Activated CD4-positive, alpha-beta T cell treated with anti-CD3 and anti-CD28 coated beads, Interleukin-2, amount 10 ng/mL, durations not matched to agents 24 days and 14 days (primary cell): ENCODE measurements at places on chromosomes 7 and 10.

DNA sequence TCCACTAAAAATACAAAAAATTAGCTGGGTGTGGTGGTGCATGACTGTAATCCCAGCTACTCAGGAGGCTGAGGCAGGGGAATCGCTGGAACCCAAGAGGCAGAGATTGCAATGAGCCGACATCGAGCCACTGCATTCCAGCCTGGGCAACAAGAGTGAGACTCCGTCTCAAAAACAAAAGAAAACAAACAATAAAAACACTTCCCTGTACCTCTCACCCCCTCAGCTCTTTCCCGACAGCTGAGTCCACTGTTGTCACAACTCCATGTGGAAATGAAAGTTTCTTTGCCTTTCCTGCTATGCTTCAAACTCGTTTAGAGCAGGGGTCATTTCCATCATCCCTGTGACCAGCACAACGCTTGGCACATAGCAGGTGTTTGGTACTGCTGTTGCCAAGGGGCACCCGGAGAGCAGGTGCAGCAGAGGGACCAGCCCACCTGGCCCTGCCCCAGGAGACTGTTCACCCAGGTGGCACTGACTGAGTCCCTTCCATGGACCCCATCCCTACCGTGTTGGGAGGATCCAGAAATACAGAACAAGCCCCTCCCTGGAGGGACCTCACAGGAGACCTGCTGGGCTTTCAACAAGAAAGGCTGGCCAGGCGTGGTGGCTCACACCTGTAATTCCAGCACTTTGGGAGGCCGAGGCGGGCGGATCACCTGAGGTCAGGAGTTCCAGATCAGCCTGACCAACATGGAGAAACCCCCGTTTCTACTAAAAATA lies 4.9 kb downstream of the TMEM130 start:
- no peak for DNase-seq

DNA sequence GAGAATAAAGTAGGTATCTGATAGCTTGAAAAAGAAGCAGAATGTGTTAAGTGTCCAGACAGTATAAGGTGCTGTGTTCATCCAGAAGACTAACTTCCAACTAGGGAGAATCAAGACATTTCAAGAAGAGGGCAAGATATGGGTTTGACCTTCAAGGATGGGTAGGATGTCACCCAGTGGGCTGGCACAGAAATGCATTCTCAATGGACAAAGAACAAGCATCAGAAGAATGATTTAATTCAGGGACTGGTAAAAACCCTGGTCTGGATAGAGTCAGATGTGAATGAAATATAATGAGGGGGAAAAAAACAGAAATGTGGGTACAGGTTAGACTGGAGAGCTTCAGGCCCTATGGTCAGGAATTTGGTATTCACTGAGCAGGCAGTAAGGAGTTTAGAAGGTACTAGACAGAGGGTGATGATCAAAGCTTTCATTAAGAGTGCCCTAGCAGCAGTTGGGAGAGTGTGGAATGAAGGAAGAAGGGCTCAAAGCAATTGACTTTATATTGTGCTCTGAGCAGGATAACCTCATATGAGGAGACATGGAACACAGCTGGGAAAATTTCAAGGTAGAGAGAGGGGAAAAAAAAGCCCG lies 180.7 kb upstream of the ANK3 start:
- no peak for DNase-seq

DNA sequence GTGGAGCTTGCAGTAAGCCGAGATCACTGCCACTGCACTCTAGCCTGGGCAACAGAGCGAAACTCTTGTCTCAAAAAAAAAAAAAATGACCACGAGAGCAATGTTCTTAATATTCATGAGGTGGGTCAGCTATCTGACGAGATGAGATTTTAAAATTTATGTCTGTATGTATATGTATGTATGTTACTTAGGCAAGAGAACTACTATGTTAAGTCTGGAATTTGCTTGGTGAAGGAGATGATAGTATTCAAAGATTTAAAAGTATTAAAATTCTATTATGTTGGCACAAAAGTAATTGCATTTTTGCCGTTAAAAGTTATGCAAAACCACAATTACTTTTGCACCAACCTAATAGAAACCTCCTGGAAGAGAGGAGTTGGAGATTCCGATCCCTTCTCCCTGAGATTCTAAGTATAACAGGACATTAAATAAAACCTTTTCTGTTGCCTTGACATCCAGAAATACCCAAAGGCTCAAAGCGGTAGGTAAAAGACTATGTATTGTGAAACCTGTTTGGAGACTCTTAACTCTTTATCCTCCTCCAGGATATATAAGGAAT lies 114.3 kb upstream of the TNS3 start:
- DNase-seq = no peak

DNA sequence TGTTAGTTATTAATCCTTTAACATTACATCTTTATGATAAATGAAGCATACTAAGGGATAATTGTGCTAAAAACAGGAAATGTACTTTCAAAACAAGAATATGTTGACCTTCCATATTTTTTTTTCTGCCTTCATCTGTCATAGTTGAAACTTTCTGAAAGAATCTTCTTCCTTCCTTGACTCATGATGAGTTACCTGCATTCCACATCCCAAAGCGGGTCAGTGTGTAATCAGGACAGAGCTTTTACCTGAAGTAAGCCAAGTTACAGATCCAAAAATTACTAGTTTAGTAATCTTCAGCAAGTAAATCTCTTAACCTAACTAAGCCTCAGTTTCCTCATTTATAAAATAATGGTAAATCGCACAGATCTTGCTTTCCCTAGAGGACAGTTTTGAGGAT lies 13.4 kb upstream of the ARL4A start:
- no peak for DNase-seq

DNA sequence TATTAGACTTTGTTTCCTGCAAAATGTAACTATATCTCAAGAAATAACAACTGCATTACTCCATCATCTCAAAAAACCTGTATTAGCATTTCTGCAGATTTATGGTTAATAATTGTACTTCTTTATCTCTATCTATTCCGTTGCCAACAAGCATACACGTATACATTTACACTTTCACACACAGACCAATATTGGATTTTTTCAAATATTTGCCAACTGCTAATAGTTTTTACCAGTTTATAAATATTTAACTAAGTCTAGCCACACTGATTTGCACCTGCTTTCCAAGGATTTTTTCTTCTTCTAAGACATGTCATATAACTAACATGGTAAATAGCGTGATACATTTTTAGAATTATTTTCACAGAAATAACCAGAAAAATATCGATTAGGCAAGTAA lies 12.2 kb downstream of the LRRN3 start:
- DNase-seq = no peak

DNA sequence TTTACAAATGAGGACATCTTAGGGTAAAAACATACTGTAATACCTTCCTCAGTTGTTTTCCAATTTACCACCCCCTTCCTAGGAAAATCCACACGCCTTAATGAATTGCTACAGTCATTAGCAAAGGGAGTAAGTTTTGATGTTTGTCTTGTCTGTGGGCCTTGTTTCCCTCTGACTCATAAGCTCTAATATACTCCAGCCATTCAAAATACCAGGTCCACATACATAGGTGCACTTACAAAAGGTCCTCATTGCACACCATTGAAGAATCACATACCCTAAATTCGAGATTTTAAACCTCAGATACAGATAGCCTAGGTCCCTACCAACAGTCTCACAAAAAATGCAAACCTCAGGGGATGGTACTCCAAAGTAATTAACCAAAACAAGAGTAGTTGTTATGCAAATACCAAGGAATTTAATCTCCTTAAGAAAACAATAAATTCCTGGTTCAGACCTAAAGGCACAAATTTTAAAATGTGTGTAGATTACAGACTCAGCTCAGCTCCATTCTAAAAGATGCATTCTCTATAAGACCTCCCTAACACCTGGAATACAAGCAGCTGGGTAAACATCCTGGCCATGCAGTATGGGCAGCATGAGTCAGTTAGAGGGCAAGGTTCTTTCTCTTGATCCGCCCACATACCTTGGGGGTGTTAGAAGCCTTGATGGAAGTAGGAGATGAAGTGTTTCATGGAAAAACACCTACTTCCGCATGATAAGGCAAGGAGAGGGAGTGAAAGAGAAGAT lies 3.0 kb upstream of the LIPK start:
- DNase-seq = no peak

- DNase-seq = peak; percentile 60
Observed at GRCh38 chr7:130831817-130832481, 97.9 kb upstream of the KLF14 start.

DNA sequence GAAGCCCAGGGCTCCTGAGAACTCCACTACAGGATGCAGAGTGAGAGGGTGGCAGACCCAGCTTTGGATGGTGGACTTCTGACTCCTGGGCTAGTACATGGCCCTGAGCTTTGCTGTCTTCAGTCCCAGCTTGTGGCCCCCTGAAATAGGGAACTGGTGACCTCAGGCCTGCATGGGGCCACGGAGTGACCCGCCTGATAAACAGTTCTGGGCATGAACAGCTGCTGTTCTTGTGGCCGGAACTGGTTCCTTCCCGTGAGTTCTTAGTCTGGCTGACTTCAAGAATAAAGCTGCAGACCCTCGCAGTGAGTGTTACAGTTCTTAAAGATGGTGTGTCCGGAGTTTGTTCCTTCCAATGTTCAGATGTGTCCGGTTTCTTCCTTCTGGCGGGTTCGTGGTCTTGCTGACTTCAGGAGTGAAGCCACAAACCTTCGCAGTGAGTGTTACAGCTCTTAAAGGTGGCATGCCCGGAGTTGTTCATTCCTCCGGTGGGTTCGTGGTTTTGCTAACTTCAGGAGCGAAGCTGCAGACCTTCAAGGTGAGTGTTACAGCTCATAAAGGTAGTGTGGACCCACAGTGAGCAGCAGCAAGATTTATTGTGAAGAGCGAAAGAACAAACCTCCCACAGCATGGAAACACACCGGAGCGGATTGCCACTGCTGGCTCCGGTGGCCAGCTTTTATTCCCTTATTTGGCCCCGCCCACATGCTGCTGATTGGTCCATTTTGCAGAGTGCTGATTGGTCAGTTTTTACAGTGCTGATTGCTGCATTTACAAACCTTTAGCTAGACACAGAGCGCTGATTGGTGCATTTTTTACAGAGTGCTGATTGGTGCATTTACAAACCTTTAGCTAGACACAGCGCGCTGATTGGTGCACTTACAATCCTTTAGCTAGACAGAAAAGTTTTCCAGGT lies 268.0 kb downstream of the ZEB1 start:
- DNase-seq = no peak

- DNase-seq = peak; percentile 54
Observed at GRCh38 chr7:130149281-130150139, 55.7 kb downstream of the TMEM209 start.

DNA sequence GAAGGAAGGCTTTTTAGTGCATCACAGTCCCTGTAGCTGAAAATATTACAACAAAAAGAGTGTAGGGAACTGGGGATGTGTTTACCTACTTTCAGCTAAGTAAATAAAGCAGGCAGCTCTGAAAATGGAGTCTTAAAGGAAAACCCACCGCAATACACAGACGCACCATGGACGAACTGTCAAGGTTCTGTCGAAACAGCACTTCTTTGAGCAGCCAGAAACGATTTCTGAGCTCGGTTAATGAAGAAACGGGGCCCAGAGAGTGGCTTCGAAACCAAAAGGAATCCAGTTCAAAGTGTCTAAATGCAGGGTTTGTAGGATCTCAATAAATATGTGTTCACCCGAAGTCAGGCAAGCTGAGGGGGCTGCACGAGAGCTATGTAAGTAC lies 275.4 kb upstream of the NEBL start:
- DNase-seq = no peak

DNA sequence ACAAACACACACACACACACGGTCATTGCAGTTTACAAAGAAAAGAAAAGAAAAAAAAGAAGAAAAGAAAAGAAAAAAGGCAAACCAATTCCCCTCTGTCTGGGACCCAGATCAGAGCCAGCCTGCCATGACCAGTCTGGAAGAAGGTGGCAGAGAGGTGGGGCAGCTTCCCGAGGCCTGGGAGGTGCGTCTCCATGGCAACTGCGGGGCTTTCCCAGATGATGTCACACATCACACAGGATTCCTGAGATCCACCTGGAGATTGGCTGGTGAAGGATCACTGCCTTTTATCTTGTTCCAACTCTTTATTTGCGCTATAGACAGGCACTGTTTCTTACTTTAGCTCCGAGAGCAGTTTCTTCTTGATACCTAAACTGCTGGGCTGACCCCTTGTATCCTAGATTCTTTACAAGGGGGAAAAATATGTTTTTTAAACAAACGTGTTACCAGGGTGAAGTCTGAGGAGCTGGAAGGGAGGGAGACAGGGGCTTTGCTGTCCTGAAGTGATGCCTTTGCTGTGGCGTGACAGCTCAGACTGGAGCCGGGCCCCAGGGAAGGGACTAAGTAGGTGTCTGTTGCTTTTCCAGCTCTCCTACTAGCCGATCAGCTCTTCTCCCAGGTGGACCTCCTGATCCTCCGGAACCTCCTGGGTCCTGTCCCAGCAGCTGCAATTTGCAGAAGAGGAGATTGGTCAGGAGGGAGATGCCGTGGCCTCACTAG lies 298.5 kb downstream of the KLF6 start:
- no peak for DNase-seq
